Cardiac septum (tissue), 1 donor: ENCODE measurements at places on chromosomes 12 and 14. TPM values are rescaled to one million over a fixed set of nuclear protein-coding genes. Genes with fewer than 3 reads are reported as not detected.

- no peak for DNase-seq
Observed at GRCh38 chr12:104909761-104910160, 48.3 kb downstream of the SLC41A2 start.

- no peak for DNase-seq
Observed at GRCh38 chr12:108299516-108299915, 39.6 kb downstream of the CMKLR1 start.

DNA sequence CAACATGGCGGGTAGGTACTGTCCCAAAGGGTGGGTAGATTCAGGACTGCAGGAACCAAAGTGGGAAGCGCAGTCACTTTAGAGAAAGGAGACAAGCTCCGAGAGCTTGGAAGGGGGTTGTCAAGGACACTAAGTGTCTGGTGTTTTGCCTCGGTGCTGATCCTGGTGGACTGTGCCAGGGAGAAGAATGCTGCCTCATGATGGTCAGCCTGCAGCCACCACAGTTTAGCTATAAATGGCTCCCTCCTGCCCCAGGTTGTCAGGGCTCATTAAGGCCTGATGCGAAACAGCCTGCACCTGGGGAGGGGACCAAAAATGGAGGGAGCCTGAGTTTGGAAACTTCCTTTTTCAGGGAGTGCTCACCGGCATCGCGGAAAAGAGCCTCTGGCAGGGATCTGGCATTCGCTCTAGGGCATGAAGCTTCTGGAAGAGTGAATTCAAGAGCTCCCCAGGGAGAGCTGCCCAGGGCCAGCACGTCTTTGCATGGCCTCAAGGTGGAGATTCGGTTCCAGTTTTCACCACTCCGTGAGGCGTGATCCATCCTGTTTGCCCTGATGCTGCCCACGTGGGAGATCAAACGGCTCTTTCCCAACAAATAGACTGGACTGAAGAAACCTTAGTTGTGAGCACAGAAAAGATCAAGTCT, 164.0 kb downstream of the FOXN3 start:
- DNase-seq, result no peak

DNA sequence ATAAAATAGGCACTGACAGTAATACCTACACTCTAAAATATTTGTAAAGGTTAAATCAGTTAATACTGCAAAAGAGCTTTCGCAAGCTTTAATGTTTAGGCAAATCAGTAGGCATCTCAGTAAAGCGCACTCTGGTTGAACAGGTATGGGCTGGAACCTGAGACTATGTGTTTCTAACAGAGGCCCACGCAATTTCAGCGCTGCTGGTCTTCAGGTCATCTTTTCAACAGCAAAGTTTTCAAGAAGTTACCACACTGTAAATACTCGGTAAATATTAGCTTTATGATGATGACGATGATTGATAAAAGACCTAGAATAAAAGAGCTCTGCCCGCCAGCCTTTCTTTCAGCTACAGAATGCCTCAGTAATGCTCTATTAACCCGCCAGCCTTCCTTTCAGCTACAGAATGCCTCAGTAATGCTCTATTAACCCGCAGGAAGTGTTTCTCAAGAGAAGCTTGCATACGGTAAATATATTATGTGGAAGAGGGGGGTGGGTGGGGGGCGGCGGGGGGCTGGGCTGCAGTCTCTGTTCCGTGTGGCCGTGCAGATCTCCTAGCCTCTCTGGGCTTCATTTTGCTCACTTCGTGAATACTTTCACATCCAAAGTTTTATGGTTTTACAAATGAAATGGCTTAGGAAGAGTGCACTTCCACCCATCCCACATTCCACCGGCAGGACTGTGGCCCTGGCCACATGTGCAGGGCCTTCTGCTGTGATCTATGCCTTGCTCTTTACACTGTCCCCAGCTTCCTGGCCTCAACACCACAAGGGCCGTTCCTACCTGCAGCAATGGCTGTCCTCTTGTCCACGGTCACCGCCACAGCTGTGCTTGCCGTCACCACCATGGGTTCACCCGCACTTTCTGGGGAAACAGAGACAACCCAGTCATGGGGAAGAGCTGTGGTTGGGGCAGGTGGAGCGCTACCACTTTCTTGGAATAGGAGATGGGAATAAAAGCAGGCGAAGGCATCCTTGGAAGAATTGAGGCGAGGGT, 19.9 kb downstream of the LRTM2 start:
- DNase-seq, result no peak

DNA sequence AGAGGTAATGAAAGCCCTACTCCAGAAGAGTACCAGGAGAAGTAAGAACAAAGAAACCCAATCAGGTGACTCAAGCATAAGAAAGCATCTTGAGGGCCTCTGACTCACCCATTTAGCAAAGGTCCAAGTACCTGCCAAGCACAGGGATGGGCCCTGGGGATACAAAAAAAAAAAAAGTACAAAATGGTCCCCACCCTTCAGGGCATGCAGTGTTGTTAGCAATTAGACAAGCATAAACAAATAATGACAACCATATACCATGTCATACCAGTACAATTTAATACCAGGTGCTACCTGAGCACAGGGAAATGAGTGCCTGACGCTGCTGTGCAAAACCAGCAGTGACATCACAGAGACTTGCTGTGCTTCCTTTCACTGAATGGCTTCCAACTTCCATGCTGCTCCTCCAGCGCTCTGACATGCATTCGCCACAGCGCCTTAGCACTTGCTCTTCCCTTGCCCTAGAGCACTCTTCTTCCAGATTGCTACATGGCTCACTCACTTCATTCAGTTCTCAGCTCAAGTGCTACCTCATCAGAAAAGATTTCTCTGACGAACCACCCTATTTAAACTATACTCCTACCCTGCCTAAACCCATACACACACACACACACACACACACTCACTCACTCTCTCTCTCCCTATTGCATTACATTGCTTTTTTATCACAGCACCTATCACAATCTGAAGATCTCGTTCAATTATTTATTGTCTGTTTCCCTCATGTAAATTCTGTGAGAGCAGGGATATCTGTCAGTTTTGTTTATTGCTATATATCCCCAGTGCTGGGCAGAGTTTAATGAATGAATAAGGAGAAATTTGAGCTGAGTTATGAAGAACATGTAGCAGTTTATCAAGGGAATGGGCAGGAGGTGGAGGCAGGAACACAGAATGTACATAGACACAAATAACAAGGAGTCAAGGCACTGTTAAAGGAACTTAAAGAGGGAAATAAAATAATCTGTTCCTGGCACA, 12.9 kb upstream of the EPS8 start:
- no peak for DNase-seq

DNA sequence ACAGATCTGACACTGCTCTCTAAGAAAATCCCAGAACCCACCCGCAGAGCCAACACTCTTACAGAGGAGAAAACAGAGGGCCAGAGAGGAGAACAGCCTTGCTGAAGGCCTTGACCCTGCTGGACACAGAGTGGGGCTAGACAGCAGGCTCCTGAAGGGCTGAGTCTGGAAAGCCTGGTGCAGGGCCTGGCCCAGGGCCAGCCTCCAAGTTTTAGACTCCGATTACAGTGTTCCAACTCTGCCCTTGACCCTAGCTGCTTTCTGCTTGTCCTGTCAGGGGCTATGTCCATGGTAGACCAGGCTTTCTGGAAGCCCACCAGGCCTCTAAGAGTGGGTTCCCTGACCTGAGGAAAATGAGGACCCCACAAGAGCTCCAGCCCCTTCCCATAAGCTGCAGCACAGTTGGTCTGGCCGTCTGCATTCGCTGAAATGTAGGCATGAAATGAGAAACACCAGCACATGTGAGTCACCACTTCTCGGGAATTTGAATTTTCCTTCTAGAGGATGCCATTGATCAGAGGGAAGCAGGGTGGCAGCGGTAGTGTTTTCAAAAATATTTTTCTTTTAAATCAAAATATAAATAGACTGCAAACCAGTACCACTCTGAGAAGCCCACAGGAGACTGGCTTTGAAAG, 154.4 kb downstream of the CALM1 start:
- DNase-seq, result no peak

- no peak for DNase-seq
Observed at GRCh38 chr12:19639781-19640415, 200.6 kb downstream of the AEBP2 start.

DNA sequence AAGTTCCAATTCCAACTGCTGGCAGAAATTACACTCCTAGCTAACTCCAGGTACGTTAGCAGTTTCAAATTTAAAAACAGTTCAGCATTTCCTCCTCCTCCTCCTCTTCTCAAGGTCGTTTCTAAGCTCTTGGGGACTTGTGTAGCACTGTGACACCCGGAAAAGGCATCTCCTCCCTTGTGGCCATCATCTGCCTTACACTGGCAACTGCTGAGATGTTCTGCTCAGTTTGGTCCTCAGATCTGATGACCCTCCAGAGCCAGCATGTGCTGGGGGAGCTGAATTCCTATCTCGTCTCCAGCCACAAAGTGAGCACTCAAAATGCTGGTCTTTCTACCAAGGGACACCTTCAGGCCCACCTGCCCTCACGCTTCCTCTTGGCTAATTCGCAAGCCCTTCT, 43.5 kb upstream of the CDKN3 start:
- no peak for DNase-seq

DNA sequence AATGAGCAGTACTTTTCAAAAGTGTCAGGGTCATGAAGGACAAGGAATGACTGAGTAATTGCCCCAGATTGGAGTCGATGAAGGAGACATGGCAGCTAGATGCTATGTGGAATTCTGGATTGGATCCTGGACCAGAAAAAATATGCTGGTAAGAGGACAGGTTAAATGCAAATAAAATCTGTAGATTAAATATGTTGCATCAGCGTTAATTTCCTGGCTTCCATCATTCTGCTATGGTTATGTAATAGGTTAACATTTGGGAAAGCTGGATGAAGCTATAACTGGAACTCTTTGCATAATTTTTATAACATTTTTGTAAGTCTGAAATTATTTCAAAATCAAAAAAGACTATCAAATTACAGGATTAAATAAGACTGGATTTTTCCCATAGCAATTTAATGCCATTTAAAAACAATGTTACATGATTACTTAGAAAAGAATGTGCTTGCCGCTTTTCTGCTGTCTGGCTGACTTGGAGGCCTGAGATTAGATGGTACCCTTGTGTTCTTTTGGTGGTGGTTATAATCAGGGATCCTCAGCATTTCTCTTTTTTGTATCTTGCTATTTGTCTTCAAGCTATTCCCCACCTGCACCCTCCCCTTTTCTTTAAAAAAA, 65.1 kb downstream of the FBXW8 start:
- no peak for DNase-seq

GRCh38 chr14:102579696-102580549, 12.5 kb upstream of the RCOR1 start:
- DNase-seq, result no peak

DNA sequence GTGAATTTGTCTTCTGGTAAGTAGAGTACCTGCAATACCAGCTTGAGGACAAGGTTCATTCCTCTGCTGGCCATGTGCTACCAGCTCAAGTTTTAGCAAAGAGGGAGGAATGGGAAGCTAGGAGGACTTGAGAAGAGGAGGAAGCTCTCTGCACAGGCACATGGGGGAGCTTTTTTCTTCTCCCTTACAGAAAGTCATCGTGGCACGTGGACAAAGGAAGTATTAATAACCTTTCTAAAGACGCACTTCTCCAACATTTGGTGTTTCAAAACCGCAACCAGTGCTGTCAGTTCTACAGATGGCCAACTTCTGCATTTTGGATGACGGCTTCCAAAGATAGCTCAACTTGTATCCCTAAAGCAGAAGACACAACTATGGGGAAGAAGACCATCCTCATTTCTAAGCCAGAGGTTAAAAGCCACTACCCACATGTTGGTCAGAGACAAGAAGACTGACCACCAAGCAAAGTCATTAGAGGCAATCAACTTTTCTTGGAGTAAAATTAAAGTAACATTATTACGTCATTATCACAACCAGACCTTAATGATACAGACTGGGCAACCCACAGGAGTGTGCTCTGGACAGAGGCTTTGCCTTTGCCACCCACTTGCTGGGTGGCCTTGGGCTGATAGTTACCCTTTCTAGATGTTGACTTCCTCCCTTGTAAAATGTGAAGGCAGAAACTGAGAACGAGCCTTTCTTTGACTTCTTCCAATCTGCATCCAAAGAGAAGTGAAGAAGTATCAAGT, 12.3 kb upstream of the TMED10 start:
- no peak for DNase-seq

DNA sequence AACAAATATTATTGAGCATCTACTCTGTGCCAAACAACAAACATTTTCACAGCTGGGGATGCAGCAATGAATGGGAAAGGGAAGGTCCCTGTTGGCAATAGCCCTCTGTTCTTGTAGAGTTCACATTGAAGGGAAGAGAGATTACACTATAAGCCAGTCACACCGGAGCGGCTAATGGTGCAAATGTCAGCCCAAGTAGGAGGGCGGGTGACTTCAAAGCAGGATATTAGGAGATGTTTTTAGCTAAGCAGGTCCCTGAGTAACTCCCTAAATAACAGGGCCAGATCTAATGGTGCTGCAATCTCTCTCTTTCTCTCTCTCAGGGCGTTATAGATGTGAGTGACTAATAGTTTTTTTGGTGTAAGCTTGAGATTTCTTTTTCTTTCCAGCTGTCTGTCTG, 30.7 kb downstream of the FLVCR2 start:
- DNase-seq, result no peak

- no peak for DNase-seq
Observed at GRCh38 chr12:8742501-8742900, 44.7 kb downstream of the RIMKLB start.

- DNase-seq, result no peak
Observed at GRCh38 chr14:105471823-105472485, 2.7 kb upstream of the CRIP2 start.

GRCh38 chr12:72000969-72001648, 62.5 kb downstream of the TPH2 start:
- no peak for DNase-seq

GRCh38 chr12:39692258-39692853, 72.8 kb upstream of the ABCD2 start:
- no peak for DNase-seq

- no peak for DNase-seq
Observed at GRCh38 chr12:120055231-120056000, 61.1 kb downstream of the RAB35 start.

DNA sequence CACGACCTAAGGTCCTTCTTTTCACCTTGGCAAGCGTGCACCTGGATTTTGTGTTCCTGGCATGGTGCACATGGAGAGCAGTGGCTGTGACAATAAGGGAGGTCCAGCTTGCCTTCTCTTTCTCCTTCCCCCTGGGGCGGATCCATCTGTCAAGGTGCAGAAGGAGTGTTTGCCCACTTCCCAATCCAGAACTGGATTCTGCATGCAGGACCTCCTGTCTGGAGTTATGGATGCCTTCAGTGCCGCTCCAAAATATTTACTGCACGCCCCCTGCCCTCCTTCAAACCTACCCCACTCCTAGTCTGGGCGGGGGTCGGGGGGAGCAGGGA, 192.7 kb downstream of the DPF3 start:
- DNase-seq, result no peak

ADAMTS20 gene
- total RNA-seq, result not detected

RTL1 gene
- not detected for total RNA-seq

TMEM233 gene
- total RNA-seq, result 1.2 TPM

TAS2R46 gene
- total RNA-seq, result 0.78 TPM

KRT79 gene
- total RNA-seq, result not detected

LAG3 gene
- total RNA-seq, result 0.57 TPM

IFT81 gene
- 6.4 TPM for total RNA-seq

CS gene
- total RNA-seq, result 570 TPM

RHOJ gene
- 14.7 TPM for total RNA-seq

OR4Q2 gene
- not detected for total RNA-seq

PMEL gene
- 0.75 TPM for total RNA-seq

SSTR1 gene
- total RNA-seq, result 0.59 TPM

PLCZ1 gene
- total RNA-seq, result not detected

C12orf56 gene
- not detected for total RNA-seq

MLF2 gene
- total RNA-seq, result 135 TPM

TRHDE gene
- 0.30 TPM for total RNA-seq

BTBD7 gene
- 27.7 TPM for total RNA-seq
